ENCODE measurements at places on chromosomes 7 and 10. TPM values are rescaled to one million over a fixed set of nuclear protein-coding genes. Genes with fewer than 3 reads are reported as not detected.

FAM25A gene
- total RNA-seq, result not detected

HOXA13 gene
- 5.7 TPM for total RNA-seq

OIT3 gene
- 0.18 TPM for total RNA-seq

PRSS1 gene
- not detected for total RNA-seq

PNLIPRP3 gene
- 0.09 TPM for total RNA-seq

EEPD1 gene
- 6.8 TPM for total RNA-seq
